RWPE2 (cell line): ENCODE measurements at places on chromosomes 13 and 19.
A peak's percentile ranks its signal among the peaks of the same experiment; 100 is the strongest.

DNA sequence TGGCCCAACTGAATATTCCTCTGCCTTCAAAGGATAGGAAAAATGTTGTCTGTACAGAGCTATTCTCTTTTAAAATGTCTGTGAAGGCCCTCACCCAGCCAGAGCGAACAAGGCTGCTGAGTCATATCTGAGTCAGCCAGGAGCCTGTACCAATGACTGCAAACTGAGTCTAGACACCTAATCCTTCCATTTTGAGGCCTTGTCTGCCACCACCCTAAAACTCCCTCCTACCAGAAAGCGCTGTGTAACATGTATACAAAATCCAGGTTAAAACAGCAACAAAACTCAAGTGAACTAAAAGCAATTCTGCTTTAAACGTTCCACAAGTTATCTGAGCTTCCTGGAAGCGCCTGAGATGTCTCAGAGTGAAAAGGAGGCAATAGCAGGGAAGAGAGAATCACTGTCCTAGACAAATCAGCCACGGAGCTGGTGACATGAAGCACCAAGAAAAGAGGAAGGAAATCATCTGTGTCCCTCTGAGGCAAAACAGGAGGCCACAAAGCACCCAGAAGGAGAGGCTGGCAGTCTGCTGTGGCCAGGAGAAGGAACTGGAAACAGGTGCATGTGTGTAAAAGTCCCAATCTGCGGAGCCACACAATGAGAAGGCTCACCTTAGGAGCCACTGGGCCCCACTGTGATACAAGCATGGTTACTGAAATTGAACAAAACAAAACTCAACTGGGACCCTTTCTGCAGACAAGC lies 10.2 kb downstream of the DHRS12 start:
- peak overlapping the region; percentile 63 for H3K27ac ChIP-seq
- H3K4me3 ChIP-seq: no peak overlapping the region
- H3K27me3 ChIP-seq: no peaks in the 10 kb centered on the region
- no peaks in the 10 kb centered on the region for H3K36me3 ChIP-seq

DNA sequence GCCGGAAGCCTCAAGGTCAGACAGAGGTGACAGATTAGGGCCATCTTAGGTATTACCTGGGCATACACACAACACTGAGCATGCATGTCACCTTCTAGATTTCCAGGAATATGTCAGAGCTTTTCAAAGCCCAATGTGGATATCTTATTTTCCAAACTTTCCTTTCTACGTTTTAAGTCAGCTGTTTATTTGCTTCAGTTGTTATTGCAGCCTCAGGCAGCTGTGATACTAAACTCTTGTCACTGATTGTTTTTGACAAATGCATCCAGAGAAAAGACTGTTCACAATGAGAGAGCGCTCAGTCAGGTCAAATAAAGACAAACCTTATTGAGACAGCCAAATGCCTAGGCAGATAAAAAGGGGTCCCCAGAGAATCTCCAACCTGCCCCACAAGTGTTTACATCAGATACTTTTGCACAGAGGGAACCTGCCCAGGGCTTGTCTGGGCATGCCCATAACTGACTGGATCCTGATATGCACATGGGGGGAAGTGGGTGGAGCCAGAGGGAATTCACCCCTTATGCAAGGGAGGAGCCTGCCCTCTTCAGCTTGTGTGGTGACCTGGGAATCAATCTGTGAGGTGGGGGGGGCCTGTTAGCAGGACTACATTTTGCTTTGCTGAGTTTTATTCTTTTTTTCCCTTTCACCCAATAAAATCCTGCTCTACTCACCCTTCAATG lies 28.5 kb downstream of the MED4 start:
- no peak overlapping the region for H3K27ac ChIP-seq
- no peak overlapping the region for H3K4me3 ChIP-seq
- no peaks in the 10 kb centered on the region for H3K27me3 ChIP-seq
- peak; percentile 51 for DNase-seq

DNA sequence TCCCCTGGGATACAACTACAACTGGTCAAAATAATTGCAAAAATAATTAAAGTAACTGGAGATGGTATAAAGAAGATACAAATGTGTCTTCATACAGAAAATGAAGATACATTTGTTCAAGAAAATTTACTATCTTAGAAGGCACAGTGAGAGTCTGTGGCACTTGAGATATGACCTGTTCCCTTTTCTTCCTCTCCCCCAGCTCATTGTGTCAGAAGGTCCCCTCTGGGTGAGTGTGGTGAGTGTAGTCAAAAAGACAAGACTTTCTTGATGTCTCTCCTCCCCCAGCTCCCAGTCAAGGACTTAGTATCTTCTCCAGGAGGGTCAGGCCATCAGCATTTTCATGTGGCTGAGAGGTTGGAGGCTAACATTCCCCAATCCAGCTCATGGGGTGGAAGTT lies 51.7 kb downstream of the EDNRB start:
- no peak overlapping the region for H3K4me3 ChIP-seq
- H3K4me1 ChIP-seq: no peaks in the 10 kb centered on the region
- no peak for DNase-seq
- no peaks in the 10 kb centered on the region for H3K27me3 ChIP-seq

GRCh38 chr19:55678121-55678671 lies 3.2 kb downstream of the EPN1 start:
- DNase-seq: no peak
- H3K27ac ChIP-seq: no peak overlapping the region

DNA sequence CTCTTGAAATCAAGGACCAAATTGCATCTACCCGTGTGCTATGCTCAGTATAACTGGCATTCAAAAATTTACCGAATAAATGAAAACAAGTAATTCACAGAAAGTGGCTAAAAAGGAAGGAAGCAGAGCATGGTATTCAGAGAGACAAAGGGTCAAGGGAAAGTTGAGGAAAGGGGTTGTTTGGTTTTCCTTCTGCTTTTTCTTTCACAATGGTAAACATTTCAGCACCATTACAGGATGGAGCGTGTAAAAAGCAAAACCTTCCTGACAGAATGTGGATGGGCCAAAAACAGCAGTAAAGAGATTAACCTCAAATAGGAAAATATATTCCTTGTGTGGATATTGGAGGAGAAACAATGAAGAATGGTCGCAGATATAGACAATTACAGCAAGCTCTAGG lies 14.8 kb downstream of the DIAPH3 start:
- no peaks in the 10 kb centered on the region for H3K4me1 ChIP-seq
- H3K36me3 ChIP-seq: no peaks in the 10 kb centered on the region
- H3K27me3 ChIP-seq: no peaks in the 10 kb centered on the region
- H3K27ac ChIP-seq: no peak overlapping the region

DNA sequence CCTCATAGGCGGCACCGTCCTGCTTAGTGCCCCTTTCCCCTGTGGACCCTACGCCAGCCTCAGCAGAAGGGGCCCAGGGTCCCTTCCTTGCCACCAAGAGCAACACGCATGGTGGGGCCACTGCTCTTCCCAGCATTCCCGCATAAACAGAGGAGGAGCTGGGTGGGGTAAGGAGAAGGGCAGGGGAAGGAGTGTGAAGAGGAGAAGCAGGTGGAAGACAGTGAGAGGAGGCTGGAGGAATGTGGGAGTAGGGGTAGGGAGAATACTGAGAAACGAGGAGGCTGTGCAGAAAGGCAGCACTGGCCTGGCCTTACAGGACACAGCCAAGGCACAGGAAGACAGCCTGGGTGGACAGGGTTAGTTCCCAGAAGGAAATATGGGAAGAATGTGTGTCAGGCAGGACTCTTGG lies 43.9 kb downstream of the ZNF331 start:
- no peak for DNase-seq
- H3K27me3 ChIP-seq: no peaks in the 10 kb centered on the region
- H3K4me3 ChIP-seq: no peak overlapping the region
- H3K27ac ChIP-seq: no peak overlapping the region

DNA sequence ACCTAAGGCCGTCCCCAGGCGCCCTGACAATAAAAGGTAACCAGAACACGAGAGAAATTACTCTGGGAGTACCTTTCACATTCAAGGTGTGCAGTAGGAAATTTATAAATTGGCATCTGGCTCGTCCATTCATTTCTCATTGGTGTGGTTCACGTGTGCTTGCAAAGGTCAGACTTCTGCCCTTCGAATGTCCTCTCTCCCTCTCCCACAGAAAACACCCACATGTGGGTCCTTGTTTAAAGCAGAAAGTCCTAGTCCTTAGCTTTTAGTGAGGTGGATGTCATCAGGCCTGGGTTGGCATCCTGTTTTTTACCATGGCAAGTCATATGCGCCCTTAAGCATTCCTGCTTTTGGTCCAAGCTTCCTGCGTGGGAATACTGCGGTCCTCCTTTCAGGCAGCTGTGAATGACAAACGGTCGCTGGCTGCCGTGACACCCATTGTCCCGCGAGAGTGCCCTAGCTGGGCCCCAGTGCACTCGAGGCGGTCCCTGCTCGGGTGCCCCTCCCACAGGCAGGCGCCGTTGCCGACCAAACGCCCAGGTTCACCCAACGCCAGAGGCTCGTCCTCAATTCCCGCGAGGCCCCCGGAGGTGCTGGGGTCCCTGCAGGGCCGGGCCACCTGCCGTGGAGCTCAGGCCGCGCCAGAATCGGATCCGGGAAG lies at the start of gene NUDT19:
Gene NUDT19, plus strand, starts transcription at position 531 of the 661 bp plus-strand sequence. CDS start 140 bp downstream, outside the sequence.
- peak within 1 kb of the TSS; percentile 79 for H3K4me3 ChIP-seq
- no peaks in the 10 kb centered on the region for H3K27me3 ChIP-seq
- peaks cover 30% of the 10 kb centered on the region for H3K36me3 ChIP-seq
- peak within 1 kb of the TSS; percentile 52 for H3K27ac ChIP-seq
- DNase-seq: peak; percentile 88

- no peak for DNase-seq
- no peak overlapping the region for H3K4me3 ChIP-seq
- H3K27me3 ChIP-seq: no peaks in the 10 kb centered on the region
Observed at GRCh38 chr19:17159466-17160393, 55.4 kb upstream of the USE1 start.

DNA sequence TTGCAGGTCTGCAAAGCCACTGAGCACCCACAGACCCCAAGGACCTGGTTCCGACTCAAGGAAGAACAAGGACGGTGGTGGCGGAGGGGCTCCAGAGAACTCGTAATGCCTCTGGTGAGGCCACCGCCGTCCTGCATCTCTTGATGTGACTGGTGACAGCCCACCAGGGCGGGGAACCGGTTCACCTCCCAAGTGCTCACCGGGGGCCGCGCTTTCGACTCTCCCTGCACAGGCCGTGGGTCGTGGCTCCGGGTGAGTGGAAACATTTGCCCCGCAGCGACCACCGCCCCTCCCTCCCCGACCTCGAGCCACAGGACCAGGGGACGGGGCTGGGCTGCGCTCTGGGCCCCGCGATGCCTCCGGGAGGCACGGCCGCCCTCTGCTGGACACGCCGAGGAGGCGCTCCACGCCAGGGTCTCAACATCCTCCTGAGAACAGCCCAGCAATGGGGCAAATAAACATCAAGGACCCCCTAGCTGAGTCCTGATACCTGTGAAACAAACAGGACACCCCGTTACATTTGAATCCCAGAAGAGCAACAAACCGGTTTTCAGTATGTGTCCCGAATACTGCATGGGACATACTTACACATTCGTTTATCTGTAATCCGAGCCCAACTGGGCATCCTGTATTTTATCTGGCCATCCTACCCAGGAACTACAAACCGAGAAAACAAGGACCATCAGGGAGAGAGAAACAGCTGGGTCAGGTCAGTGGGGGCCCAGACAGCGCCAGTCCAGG lies 3.9 kb upstream of the PLPP2 start:
- peaks cover 19% of the 10 kb centered on the region for H3K27me3 ChIP-seq
- DNase-seq: peak; percentile 57
- no peaks in the 10 kb centered on the region for H3K4me1 ChIP-seq
- no peaks in the 10 kb centered on the region for H3K36me3 ChIP-seq
- H3K27ac ChIP-seq: no peak overlapping the region

DNA sequence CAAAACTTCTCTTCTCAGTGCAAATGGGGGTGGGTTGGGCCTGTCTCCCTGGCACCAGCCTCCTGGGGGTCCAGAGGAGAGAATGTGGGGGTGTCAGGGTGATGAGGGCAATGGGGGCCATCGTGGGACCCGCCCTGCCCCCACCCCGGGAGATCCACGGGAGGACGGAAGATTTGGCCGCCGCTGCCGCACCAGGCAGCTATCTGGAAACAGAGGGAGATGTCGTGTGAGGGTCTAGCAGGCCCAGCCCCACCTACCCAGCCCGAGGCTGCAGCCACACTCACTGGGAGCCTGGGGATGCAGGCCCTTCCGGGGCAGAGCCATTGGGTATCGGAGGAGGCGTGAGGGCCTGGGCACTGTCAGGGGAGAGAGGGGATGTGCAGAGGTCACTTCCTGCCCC lies 1.8 kb upstream of the TMEM86B start:
- H3K4me3 ChIP-seq: no peak overlapping the region
- no peaks in the 10 kb centered on the region for H3K27me3 ChIP-seq
- peaks cover 48% of the 10 kb centered on the region for H3K36me3 ChIP-seq
- no peak for DNase-seq
- no peak overlapping the region for H3K27ac ChIP-seq

DNA sequence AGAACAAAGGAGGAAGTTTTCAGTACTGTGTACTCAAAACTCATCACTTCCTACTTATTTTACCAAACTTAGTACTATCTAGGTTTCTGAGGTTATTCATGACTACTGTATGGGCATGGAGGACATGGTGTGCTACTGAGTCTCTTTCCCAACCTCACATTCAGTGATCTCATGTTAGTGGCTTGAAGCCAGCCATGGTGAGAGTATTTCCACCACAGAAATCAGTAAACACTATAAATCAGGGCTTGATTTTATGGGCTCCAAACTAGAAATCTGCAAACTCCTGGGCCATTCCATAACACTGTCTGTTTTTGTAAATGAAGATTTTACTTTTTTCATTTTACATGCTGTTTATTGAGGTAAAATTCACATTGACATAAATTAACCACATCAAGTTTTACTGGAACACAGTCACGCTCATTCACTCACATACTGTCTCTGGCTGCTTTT lies 19.7 kb downstream of the MED26 start:
- peak overlapping the region; percentile 19 for H3K27ac ChIP-seq
- peaks cover 3% of the 10 kb centered on the region for H3K4me1 ChIP-seq
- H3K4me3 ChIP-seq: no peak overlapping the region
- H3K27me3 ChIP-seq: no peaks in the 10 kb centered on the region

- no peaks in the 10 kb centered on the region for H3K27me3 ChIP-seq
- H3K27ac ChIP-seq: peak overlapping the region; percentile 10
- no peak for DNase-seq
- peaks cover 4% of the 10 kb centered on the region for H3K4me1 ChIP-seq
Observed at GRCh38 chr19:57269515-57270250, 10.6 kb upstream of the ZNF460 start.

GRCh38 chr19:13033244-13033643 lies 38.0 kb downstream of the NFIX start:
- H3K27me3 ChIP-seq: no peaks in the 10 kb centered on the region
- peak overlapping the region; percentile 64 for H3K27ac ChIP-seq
- DNase-seq: no peak
- peaks cover 53% of the 10 kb centered on the region for H3K4me1 ChIP-seq

- H3K27ac ChIP-seq: no peak overlapping the region
- H3K27me3 ChIP-seq: no peaks in the 10 kb centered on the region
- H3K4me1 ChIP-seq: peaks cover 7% of the 10 kb centered on the region
- no peak for DNase-seq
- H3K4me3 ChIP-seq: no peak overlapping the region
Observed at GRCh38 chr13:76872675-76873074, 13.5 kb downstream of the KCTD12 start.

DNA sequence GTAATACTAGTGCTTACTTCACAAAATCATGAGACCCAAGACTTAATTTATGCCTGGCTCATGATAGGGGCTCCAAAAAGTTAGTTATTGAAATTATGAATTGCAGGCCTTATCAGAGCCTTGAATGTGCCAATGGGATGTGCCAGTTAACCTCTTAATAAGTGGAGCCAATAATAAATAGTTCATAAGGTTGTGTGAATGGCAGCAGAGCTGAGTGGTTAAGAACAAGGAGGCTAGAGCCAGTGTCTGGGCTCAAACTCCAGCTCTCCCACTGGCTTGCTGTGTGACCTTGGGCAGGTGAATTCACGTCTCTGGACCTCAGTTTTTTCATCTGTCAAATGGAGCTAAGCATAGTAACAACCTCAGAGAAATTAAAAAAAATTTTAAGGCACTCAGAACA lies 133.7 kb downstream of the IER2 start:
- H3K27ac ChIP-seq: no peak overlapping the region
- no peak for DNase-seq
